ENCODE measurements at places on chromosomes 1 and 21. TPM values are rescaled to one million over a fixed set of nuclear protein-coding genes. Genes with fewer than 3 reads are reported as not detected.

Gene NUP210L
- 0.09 TPM for total RNA-seq

Gene ATPAF1
- total RNA-seq = 36.2 TPM

Gene TEX38
- not detected for total RNA-seq

Gene SFN
- 0.70 TPM for total RNA-seq

Gene FAM3B
- not detected for total RNA-seq

Data from dermis blood vessel endothelial cell (primary cell).